Gastrocnemius medialis (tissue), 4 donors: ENCODE measurements at places on chromosomes 13 and 19. TPM values are rescaled to one million over a fixed set of nuclear protein-coding genes. Genes with fewer than 3 reads are reported as not detected.

- peak; percentile 68 for DNase-seq
Observed at GRCh38 chr19:48469289-48469881, at the start of gene CYTH2. Gene CYTH2, plus strand, starts transcription at chr19:48469369. Its CDS starts 139 bp downstream, at chr19:48469508.

DNA sequence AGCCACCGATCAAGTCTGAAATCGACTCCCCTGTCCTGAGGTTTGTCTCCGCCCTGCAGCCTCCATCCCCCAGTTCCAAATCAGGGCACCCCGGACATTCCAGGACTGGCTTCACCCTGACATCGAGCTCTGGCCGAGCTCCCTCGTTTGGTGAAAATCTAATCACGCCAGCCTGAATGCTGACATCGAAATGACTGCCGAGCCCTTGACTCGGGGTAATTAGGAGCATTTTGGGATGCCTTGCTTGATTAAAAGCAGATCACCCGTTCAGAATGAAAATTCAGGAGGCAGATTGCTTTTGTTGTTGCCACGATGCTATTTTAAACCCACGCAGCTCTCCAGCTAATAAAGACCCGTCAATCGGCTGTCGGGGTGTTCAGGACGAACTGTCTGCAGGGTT, 34.3 kb downstream of the ZNRF4 start:
- no peak for DNase-seq

GRCh38 chr19:4660181-4660791, 9.9 kb downstream of the MYDGF start:
- no peak for DNase-seq

- DNase-seq: no peak
Observed at GRCh38 chr19:17577457-17578097, 22.1 kb downstream of the COLGALT1 start.

DNA sequence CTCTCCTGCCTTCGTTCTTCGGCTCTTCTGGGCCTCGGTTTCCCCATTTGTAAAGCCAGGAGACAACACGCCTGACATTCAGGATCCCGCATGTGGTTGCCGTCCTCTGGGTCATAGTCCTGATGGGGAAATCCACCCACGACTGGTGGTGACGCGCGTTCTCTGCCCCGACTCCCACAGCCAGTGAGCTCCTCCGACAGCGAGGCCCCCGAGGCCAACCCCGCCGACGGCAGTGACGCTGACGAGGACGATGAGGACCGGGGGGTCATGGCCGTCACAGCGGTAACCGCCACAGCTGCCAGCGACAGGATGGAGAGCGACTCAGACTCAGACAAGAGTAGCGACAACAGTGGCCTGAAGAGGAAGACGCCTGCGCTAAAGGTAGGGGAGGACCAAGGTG, 16.4 kb downstream of the HDGFL2 start:
- DNase-seq: no peak

DNA sequence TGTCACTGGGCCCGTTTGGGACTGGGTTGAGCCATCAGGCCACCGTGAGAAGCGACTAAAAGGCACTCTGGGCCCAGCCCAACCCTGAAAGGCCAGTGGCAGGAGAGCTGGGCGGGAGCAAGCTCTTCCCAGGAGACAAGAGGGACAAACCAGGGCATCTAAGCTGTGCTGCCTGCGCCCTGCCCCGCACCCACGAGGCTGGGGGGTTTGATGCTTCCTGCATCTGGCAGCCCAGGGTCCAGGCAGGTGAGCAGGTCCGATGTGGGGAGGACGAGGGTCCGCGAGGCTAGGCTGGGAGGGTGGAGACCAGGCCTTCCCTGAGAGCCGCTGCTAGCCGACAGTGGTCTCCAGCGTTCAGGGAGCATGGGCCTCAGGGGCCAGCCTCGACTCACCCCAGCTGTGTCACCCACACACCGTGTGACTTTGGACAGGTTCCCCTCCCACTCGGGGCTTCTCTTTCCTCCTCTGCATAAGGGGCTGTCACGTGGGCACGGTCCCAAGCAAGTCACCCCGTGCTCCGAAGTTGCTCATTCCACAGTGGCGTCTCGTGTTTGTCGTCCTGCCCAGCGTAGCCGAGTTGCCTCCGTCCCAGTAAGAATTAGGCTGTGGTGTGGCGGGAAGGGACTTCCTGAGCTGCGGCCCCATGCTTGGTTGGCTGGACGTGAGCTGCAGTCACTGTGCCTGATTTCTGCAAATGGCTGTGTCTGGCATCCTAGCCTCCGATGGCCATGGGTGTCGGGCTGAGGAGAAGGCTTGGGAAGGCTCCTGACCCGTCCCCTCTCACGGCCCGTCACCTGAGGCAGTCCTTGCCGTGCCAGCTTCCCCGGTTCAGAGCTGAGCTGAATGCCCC, 15.8 kb downstream of the PLIN4 start:
- no peak for DNase-seq

GRCh38 chr13:102812611-102813287, 13.8 kb downstream of the BIVM start:
- DNase-seq: no peak

GRCh38 chr13:79779761-79780160, 298.8 kb downstream of the NDFIP2 start:
- peak; percentile 29 for DNase-seq

- DNase-seq: peak; percentile 72
Observed at GRCh38 chr13:20901668-20902437, 693 bp downstream of the XPO4 start.

- no peak for DNase-seq
Observed at GRCh38 chr19:2758601-2759313, 18.9 kb upstream of the SLC39A3 start.

- DNase-seq: no peak
Observed at GRCh38 chr13:51532736-51533197, 51.5 kb upstream of the WDFY2 start.

- no peak for DNase-seq
Observed at GRCh38 chr19:1922803-1923202, 17.6 kb downstream of the ADAT3 start.

DNA sequence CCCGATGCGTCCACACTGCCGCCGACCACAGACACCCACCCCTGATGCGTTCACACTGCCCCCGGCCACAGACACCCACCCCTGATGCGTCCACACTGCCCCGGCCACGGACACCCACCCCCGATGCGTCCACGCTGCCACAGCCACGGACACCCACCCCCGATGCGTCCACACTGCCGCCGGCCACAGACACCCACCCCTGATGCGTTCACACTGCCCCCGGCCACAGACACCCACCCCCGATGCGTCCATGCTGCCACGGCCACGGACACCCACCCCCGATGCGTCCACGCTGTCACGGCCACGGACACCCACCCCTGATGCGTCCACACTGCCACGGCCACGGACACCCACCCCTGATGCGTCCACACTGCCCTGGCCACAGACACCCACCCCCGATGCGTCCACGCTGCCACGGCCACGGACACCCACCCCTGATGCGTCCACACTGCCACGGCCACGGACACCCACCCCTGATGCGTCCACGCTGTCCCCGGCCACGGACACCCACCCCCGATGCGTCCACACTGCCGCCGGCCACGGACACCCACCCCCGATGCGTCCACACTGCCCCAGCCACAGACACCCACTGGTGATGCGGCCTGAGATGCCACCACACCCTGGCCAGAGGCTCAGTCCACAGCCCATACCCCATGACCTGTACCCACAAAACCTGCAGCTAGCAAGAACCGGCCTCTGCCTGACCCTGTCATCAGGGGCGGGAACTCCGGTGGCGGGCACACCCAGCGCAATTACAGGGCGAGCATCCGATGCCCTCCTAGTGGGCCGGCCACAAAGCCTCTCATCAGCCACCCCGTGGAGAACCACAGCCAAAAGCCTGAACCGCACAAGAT, 28.4 kb downstream of the RASA3 start:
- DNase-seq: no peak

- DNase-seq: no peak
Observed at GRCh38 chr19:10104665-10105508, 1.3 kb upstream of the PPAN start.

- DNase-seq: peak; percentile 49
Observed at GRCh38 chr19:17473041-17473440, 2.7 kb downstream of the SLC27A1 start.

DNA sequence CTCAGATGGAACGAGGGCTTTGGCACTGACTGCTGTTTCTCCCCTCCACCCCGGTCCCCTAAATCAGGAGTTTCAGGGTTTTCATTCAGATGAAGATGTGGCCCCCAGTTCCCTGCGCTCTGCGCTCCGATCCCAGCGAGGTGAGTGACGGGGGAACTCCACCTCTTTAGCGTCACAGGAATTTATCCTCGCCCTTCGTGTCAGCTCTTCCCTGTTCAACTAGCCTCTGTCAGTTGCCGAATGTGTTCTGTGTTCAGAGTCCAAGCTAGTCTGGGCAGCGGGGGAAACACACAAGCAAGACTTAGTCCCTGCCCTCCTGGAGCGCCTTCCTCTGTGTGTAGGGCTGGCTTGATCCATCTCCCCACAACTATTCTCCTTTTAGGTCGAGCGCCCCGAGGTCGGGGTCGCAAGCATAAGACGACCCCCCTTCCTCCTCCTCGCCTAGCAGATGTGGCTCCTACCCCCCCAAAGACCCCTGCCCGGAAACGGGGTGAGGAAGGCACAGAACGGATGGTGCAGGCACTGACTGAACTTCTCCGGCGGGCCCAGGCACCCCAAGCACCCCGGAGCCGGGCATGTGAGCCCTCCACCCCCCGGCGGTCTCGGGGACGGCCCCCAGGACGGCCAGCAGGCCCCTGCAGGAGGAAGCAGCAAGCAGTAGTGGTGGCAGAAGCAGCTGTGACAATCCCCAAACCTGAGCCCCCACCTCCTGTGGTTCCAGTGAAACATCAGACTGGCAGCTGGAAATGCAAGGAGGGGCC, 1.8 kb downstream of the KMT2B start:
- no peak for DNase-seq

DNA sequence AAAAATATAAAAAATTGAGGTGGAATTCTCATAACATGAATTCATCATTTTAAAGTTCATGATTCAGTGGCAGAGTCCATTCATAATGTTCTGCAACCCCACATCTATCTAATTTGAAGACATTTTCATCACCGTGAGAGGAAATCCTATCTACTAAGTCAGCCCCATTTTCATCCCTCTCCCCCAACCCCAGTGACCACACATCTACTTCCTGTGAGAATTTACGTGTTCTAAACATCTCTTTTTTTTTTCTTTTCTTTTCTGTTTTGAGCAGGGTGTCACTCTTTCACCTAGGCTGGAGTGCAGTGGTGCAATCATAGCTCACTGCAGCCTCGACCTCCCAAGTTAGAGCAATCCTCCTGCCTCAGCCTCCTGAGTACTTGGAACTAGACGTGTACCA, 17.5 kb downstream of the ATCAY start:
- no peak for DNase-seq

DNA sequence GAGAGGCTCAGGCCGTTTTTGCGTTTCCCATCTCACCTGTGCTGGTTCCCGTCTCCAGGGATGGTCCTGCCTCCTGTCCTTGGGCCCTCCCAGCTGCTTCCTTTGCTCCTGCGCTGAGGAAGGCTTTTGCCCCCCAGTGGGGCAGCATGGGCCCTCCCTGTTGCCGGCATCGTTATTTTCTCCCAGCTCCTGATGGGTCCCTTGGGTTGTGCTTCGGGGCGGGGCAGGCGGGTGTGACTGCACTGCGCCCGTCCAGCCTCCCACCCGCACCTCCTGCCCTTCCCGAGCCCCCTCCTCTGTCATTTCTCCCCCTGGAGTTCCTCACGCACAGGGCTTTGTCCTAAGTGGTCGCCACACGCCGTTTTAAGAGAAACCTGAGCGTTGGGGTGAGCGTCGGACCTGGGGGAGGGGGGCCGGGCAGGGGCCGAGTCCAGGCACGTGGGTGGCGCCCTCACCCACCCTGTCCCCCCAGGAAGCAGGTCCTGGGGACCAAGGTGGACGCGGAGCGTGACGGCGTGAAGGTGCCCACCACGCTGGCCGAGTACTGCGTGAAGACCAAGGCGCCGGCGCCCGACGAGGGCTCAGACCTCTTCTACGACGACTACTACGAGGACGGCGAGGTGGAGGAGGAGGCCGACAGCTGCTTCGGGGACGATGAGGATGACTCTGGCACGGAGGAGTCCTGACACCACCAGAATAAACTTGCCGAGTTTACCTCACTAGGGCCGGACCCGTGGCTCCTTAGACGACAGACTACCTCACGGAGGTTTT, 2.8 kb upstream of the GZMM start:
- DNase-seq: no peak

- no peak for DNase-seq
Observed at GRCh38 chr19:35776102-35776788, 881 bp downstream of the ARHGAP33 start.

- DNase-seq: peak; percentile 81
Observed at GRCh38 chr19:47778049-47778953, at the start of gene SELENOW. Gene SELENOW, plus strand, starts transcription at chr19:47778703. Its CDS starts 83 bp downstream, at chr19:47778786.

- DNase-seq: no peak
Observed at GRCh38 chr13:99768986-99769385, 202.6 kb downstream of the ZIC5 start.

- no peak for DNase-seq
Observed at GRCh38 chr13:62483774-62484173, 1068.1 kb upstream of the PCDH20 start.

- peak; percentile 57 for DNase-seq
Observed at GRCh38 chr19:2775556-2776430, 7.3 kb downstream of the SGTA start.

DNA sequence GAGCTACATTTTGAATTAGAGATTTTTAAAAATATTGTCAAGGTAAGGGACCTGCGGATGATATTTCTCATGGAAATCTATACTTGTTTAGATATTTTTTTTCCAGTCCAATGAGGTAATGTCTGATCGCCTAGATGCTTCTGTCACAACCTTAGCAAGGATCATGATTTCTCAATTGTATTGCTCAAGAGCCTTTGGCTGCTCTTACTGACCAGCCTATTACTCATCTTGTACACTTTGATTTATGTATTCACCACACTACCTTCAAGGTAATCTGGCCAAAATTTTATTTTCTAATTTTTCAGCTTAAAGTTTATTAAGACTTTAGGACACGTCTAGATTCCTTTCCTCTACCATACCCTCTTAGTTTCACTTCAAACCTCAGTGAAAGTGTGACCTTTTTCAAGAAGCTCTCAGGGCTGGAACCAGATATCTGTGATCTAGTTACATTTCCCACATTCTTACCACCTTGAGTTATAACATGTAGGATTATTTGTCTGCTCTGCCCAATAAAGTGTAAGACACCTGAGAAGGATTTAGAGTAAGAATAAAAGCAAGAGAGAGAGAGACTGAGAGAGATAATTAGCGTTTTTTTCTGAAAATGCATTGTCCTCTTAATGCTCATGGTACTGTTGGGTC, 197.1 kb downstream of the ITGBL1 start:
- DNase-seq: no peak

SULT2A1 gene
- total RNA-seq: not detected

IZUMO2 gene
- not detected for total RNA-seq

HIPK4 gene
- not detected for total RNA-seq

KLK3 gene
- total RNA-seq: not detected

TUBA3C gene
- not detected for total RNA-seq

ZNF616 gene
- total RNA-seq: 5.3 TPM

GADD45GIP1 gene
- total RNA-seq: 71.0 TPM

SPACA4 gene
- not detected for total RNA-seq

CLEC17A gene
- not detected for total RNA-seq

LILRA1 gene
- 0.40 TPM for total RNA-seq

MYO1F gene
- 4.0 TPM for total RNA-seq

SCN1B gene
- total RNA-seq: 345 TPM
